ENCODE measurements at places on chromosomes 3 and 15.

GRCh38 chr3:196931828-196932587, 10.3 kb downstream of the NCBP2 start:
- no peak for DNase-seq

- DNase-seq: no peak
These were observed 97.9 kb upstream of the EIF1B start for GRCh38 chr3:40211579-40211978.

GRCh38 chr3:112546216-112546759, 15.5 kb downstream of the ATG3 start:
- DNase-seq: no peak

DNA sequence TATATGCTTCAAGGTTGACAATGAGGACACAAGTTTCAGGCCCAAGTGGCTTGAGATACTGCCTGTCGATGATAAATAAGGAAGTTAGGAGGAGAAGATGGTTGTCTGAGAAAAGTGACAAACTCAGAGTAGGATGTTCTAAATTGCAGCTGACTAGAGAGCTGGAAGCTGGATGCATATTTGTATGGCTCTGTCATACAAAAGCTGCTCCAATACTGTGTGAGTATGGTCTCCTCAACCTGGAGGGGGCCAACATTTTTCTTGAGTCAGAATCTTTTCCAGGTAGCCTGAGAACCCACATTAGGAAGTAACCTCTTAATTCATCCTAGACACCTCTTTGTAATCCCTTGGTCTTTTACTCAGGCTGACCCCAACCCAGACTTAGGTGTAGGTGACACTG, 28.4 kb upstream of the TPRG1 start:
- no peak for DNase-seq

GRCh38 chr15:47673232-47673761, 44.0 kb upstream of the SEMA6D start:
- DNase-seq: no peak

- DNase-seq: no peak
These were observed 1.8 kb downstream of the PRR23E start for GRCh38 chr3:127194601-127195187.

DNA sequence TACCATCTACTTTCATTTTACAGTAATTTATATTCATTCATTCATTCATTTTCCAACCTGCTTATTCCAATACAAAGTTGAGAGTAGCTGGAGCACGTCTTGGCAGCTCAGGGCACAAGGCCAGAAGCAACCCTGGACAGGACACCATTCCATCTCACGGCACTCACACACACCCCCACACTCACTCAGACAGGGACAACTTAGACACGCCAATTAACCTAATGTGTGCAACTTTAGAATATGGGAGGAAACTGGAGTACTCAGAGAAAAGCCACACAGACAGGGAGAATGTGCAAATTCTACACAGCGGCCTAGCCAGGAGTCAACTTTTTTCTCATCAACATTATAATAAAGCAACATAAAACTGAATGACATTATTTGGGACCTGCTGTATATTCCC, 46.7 kb downstream of the IGF2BP2 start:
- DNase-seq: no peak

DNA sequence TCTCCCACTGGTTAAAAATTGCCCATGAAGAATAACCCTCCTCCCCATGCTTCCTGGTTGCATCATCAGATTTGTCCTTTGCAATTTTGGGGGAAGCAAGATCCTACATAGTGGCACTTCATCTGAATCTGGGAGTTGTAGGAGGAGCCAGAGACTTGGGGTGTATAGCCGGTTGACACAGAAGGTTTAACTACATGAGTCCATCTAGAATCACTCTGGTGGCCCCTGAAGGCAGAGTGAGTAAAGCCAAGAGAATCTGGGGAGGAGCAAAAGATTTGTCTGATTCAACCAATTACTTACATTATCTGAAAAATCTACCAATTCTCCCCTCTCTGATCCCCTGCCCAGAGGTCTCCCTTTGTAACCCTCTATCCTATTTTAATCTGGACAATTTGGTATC, 50.1 kb downstream of the SYN2 start:
- DNase-seq: no peak

- no peak for DNase-seq
These were observed 171.1 kb upstream of the PROK2 start for GRCh38 chr3:71956069-71956340.

- DNase-seq: no peak
These were observed 48.7 kb downstream of the ECT2 start for GRCh38 chr3:172799246-172799645.

Measured in NK-92 treated with Interleukin-12 subunit alpha and Interleukin-12 subunit beta, amount 100 ng/mL, for 24 hours (cell line).